Naive thymus-derived CD4-positive, alpha-beta T cell (primary cell): ENCODE measurements at places on chromosomes 2 and 18.

DNA sequence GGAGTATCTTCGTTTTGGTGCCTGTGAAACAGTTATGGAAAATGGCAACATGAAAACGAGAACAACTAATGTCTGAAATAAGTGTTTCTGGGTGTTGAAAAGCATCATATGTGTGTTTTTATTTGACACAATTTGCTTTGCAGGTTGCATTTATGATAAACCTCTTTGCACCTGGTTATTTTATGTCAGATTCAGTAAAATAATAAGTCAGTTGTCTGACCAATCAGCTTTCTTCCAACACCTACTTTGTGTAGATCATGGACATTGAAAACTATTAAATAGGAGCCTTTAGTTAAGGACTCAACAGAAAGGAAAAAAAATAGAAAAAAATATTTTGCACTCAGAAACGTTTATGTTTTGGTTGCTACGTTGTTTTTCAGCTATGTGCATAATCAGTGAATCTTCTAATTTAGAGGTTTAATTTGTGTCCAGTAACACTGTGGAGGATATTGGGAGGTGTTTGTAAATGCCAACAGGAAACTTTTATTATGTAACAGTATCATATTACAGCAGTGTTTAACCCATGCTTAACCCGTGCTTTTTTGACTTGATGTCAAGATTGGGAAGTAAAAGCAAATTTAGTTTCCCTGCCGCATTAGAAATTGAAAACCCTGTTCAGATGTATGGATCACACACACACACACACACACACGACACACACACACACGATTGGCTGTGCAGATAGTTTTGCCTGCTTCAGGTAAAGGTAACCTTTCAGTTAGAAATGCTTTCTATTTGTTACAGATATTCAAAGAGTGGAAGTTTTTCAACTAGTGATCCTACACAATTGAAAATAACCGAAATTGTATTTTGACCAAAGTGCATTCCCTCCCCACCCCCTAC, 2.6 kb downstream of the PKP4 start:
- H3K4me1 ChIP-seq, result no peaks in the 10 kb centered on the region
- DNase-seq, result no peak
- H3K36me3 ChIP-seq, result no peaks in the 10 kb centered on the region
- H3K27ac ChIP-seq, result no peak overlapping the region
- H3K4me3 ChIP-seq, result no peak overlapping the region

GRCh38 chr2:182824767-182825158, 41.7 kb downstream of the FRZB start:
- H3K4me3 ChIP-seq, result no peak overlapping the region
- H3K4me1 ChIP-seq, result no peaks in the 10 kb centered on the region
- DNase-seq, result no peak
- H3K27me3 ChIP-seq, result peaks cover 4% of the 10 kb centered on the region

DNA sequence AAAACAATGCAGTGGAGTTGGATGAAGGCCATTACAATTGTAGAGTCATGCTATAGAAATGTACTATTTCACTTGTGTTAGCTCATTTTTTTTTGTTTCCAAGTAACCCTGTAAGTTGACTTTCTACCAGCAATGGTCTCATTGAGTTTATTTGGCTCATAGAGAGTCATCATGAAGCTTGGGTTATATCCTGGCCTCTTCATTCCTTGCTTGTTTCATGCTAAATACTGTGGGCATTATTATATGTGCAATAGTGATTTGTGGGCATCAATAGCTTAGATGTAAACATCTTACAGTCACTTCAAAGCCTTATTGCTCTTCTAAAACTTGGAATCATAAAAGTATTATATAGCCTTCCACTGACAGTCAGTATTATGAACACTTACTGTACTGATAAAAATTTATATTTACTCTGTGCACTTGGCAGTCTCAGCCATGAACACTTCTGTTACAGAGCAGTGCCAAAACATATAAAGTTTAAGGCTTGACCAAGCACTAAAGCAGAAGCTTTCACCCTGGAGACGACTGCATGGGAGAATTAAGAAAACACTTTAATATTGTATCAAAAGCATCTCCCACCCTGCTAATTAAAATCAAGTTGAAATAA, 751.2 kb downstream of the SATB2 start:
- H3K4me1 ChIP-seq, result no peaks in the 10 kb centered on the region
- no peak overlapping the region for H3K4me3 ChIP-seq
- H3K36me3 ChIP-seq, result no peaks in the 10 kb centered on the region
- DNase-seq, result no peak
- no peak overlapping the region for H3K27ac ChIP-seq

GRCh38 chr2:62920070-62920469, 130.6 kb upstream of the OTX1 start:
- peaks cover 9% of the 10 kb centered on the region for H3K36me3 ChIP-seq
- DNase-seq, result no peak
- no peaks in the 10 kb centered on the region for H3K27me3 ChIP-seq
- H3K4me1 ChIP-seq, result no peaks in the 10 kb centered on the region
- H3K27ac ChIP-seq, result no peak overlapping the region

- no peak overlapping the region for H3K4me3 ChIP-seq
- no peaks in the 10 kb centered on the region for H3K4me1 ChIP-seq
- no peaks in the 10 kb centered on the region for H3K27me3 ChIP-seq
- no peak overlapping the region for H3K27ac ChIP-seq
- peaks cover 17% of the 10 kb centered on the region for H3K36me3 ChIP-seq
- DNase-seq, result no peak
Observed at GRCh38 chr2:29155578-29155977, 40.4 kb downstream of the CLIP4 start.

DNA sequence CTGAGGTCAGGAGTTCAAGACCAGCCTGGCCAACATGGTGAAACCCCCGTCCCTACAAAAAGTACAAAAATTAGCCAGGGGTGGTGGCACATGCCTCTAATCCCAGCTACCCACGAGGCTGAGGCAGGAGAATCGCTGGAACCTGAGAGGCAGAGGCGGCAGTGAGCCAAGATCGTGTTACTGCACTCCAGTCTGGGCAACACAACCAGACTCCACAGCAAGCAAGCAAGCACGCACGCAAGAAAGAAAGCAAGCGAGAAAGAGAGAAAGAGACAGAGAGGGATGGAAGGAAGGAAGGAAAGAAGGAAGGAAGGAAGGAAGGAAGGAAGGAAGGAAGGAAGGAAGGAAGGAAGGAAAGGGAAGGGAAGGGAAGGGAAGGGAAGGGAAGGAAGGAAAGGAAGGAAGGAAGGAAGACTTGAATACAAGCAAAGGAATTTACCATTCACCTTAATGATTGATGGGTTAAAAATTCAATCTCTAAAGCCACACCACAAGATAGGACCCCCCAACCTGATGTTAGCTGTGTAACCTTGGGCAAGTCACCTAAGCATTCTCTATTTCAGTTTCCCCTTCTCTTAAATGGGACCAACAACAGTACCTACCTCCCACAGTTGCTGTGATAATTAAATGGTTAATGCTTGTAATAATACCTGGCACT, 181.7 kb downstream of the ATAD2B start:
- no peak for DNase-seq
- no peaks in the 10 kb centered on the region for H3K27me3 ChIP-seq
- peaks cover 9% of the 10 kb centered on the region for H3K36me3 ChIP-seq
- H3K4me1 ChIP-seq, result no peaks in the 10 kb centered on the region
- H3K4me3 ChIP-seq, result no peak overlapping the region
- H3K27ac ChIP-seq, result no peak overlapping the region

GRCh38 chr2:83971547-83971946, 487.5 kb downstream of the SUCLG1 start:
- H3K4me3 ChIP-seq, result no peak overlapping the region
- H3K27ac ChIP-seq, result no peak overlapping the region

- DNase-seq, result no peak
- H3K27me3 ChIP-seq, result no peaks in the 10 kb centered on the region
- H3K4me1 ChIP-seq, result peaks cover 11% of the 10 kb centered on the region
Observed at GRCh38 chr2:202723746-202724145, 89.0 kb downstream of the FAM117B start.

GRCh38 chr2:63667132-63667700, 78.5 kb downstream of the MDH1 start:
- H3K4me1 ChIP-seq, result no peaks in the 10 kb centered on the region
- no peak for DNase-seq
- H3K4me3 ChIP-seq, result no peak overlapping the region
- no peak overlapping the region for H3K27ac ChIP-seq
- H3K36me3 ChIP-seq, result no peaks in the 10 kb centered on the region

- H3K27ac ChIP-seq, result no peak overlapping the region
- no peaks in the 10 kb centered on the region for H3K4me1 ChIP-seq
- no peak overlapping the region for H3K4me3 ChIP-seq
- no peaks in the 10 kb centered on the region for H3K27me3 ChIP-seq
Observed at GRCh38 chr2:20110876-20111275, 59.4 kb upstream of the LAPTM4A start.

- no peak overlapping the region for H3K4me3 ChIP-seq
- peaks cover 11% of the 10 kb centered on the region for H3K4me1 ChIP-seq
- H3K27ac ChIP-seq, result no peak overlapping the region
- DNase-seq, result no peak
Observed at GRCh38 chr2:29920631-29921559, 491 bp downstream of the ALK start.

- no peaks in the 10 kb centered on the region for H3K4me1 ChIP-seq
- H3K4me3 ChIP-seq, result no peak overlapping the region
- no peaks in the 10 kb centered on the region for H3K36me3 ChIP-seq
Observed at GRCh38 chr18:67525328-67526099, 9.0 kb upstream of the DSEL start.

GRCh38 chr18:3623769-3624545, 174.0 kb downstream of the TGIF1 start:
- no peak overlapping the region for H3K4me3 ChIP-seq
- peaks cover 12% of the 10 kb centered on the region for H3K4me1 ChIP-seq
- DNase-seq, result no peak
- H3K27ac ChIP-seq, result no peak overlapping the region
- H3K36me3 ChIP-seq, result no peaks in the 10 kb centered on the region

GRCh38 chr2:43225788-43226557, 433 bp downstream of the ZFP36L2 start:
- peaks cover 30% of the 10 kb centered on the region for H3K36me3 ChIP-seq
- H3K4me3 ChIP-seq, result peak overlapping the region; percentile 87
- H3K27ac ChIP-seq, result peak overlapping the region; percentile 97
- peak; percentile 50 for DNase-seq
- H3K27me3 ChIP-seq, result no peaks in the 10 kb centered on the region

- no peak for DNase-seq
- H3K27me3 ChIP-seq, result no peaks in the 10 kb centered on the region
- no peak overlapping the region for H3K27ac ChIP-seq
- no peak overlapping the region for H3K4me3 ChIP-seq
- no peaks in the 10 kb centered on the region for H3K4me1 ChIP-seq
Observed at GRCh38 chr18:48583573-48583972, 44.7 kb downstream of the CTIF start.

- H3K4me1 ChIP-seq, result peaks cover 28% of the 10 kb centered on the region
- H3K4me3 ChIP-seq, result no peak overlapping the region
- H3K27ac ChIP-seq, result no peak overlapping the region
- no peak for DNase-seq
- H3K36me3 ChIP-seq, result no peaks in the 10 kb centered on the region
Observed at GRCh38 chr2:207235621-207236020, 69.9 kb upstream of the KLF7 start.

DNA sequence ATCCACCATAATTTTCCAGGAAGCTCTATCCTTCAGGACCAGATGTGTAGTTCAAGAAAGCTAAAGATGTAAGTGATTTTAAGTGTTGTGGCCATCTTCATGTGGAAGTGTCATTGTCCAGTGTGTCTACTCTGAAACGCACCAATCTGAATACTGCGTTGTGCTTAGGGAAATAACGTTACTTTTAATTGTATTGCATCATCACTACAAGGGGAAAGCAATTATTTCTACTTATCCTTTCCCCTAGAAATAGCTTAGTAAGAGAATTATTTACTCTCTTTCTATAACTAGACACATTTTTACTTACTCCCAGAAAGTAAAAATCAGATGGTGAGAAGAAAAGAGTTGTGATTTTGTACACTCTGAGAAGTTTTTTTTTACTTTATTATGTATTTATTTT, 102.4 kb upstream of the DLGAP1 start:
- H3K27me3 ChIP-seq, result no peaks in the 10 kb centered on the region
- no peak for DNase-seq
- no peak overlapping the region for H3K4me3 ChIP-seq
- no peak overlapping the region for H3K27ac ChIP-seq
- no peaks in the 10 kb centered on the region for H3K4me1 ChIP-seq

DNA sequence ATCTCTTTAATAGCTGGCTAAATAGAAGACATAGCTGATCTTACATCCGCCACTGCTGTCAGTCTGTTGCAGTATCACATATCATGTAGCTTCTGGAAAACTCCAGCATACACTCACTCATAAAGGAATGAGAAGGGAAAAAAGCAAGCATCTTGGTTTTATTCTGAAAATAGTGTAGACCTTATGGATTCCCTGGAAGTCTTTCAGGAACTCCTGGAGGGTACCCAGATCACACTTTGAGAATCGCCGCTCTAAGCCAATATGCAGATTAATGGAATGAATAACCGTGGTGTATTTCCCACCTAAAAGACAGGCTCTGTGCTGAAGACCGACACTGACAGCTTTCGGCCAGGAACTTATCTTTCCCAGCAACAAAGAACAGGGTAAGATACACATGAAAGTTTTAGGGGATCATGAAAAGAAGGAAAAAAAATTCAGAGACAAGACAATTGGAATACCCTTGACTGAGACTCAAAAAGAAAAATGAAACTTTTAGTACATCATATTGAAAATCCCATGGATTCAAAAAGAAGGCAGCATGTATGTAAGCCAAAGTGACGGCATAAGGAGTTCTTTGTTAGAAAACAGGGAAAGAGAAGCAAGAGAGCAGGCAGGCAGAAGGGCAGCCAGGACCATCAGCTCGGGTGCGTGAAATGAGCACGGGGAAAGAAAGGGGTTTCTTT, 56.4 kb upstream of the SEC11C start:
- H3K4me1 ChIP-seq, result peaks cover 8% of the 10 kb centered on the region
- no peak for DNase-seq
- H3K27ac ChIP-seq, result no peak overlapping the region

- no peak for DNase-seq
- no peak overlapping the region for H3K4me3 ChIP-seq
- no peaks in the 10 kb centered on the region for H3K4me1 ChIP-seq
- no peaks in the 10 kb centered on the region for H3K27me3 ChIP-seq
Observed at GRCh38 chr18:44637210-44638033, 43.3 kb upstream of the SETBP1 start.

GRCh38 chr2:99865818-99866676, 276.3 kb downstream of the AFF3 start:
- H3K4me3 ChIP-seq, result no peak overlapping the region

GRCh38 chr2:231613331-231613662, 20.6 kb downstream of the TEX44 start:
- H3K27me3 ChIP-seq, result no peaks in the 10 kb centered on the region
- H3K4me3 ChIP-seq, result peak overlapping the region; percentile 63
- peaks cover 19% of the 10 kb centered on the region for H3K4me1 ChIP-seq

GRCh38 chr2:240126731-240127130, 9.4 kb downstream of the COPS9 start:
- no peak overlapping the region for H3K4me3 ChIP-seq
- DNase-seq, result no peak
- H3K36me3 ChIP-seq, result peaks cover 4% of the 10 kb centered on the region
- H3K4me1 ChIP-seq, result no peaks in the 10 kb centered on the region
- H3K27ac ChIP-seq, result no peak overlapping the region
- H3K27me3 ChIP-seq, result no peaks in the 10 kb centered on the region
